ENCODE measurements at places on chromosomes 3 and 15.

DNA sequence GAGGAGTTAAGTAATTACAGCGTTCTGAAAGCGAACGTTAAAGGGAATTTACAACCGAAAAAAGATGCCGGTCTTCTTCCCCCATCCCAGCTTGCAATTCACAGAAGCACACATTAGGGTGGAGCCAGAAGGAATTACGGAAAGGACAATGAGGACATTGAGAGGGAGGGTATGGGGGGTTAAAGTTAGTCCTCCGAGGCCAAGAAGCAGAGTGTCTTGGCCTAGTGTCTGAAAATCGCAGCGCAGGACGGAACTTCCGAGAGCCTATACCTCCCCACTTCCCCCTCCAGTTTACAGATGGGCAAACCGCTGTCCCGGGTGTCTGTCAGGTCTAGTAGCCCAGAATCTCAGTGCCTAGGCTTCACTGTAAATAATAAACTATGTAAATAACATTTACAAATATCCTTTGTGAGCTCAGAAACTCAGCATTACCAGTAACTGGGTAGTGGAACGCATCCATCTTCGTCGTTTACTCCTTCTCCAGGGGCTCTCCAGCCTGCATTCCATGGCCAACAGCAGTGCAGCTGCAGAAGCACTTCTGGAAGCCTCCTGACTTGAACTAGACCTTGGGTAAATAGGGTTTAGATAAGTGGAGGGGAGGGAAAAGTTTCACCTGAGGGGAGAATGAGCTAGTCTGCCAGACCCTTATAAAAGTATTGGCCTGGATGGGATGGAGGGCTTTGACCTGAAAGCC lies 922 bp downstream of the ADPRH start:
- H3K36me3 ChIP-seq = no peaks in the 10 kb centered on the region
- no peaks in the 10 kb centered on the region for H3K4me1 ChIP-seq
- H3K4me3 ChIP-seq = no peak overlapping the region
- H3K27ac ChIP-seq = no peak overlapping the region
- no peaks in the 10 kb centered on the region for H3K27me3 ChIP-seq

DNA sequence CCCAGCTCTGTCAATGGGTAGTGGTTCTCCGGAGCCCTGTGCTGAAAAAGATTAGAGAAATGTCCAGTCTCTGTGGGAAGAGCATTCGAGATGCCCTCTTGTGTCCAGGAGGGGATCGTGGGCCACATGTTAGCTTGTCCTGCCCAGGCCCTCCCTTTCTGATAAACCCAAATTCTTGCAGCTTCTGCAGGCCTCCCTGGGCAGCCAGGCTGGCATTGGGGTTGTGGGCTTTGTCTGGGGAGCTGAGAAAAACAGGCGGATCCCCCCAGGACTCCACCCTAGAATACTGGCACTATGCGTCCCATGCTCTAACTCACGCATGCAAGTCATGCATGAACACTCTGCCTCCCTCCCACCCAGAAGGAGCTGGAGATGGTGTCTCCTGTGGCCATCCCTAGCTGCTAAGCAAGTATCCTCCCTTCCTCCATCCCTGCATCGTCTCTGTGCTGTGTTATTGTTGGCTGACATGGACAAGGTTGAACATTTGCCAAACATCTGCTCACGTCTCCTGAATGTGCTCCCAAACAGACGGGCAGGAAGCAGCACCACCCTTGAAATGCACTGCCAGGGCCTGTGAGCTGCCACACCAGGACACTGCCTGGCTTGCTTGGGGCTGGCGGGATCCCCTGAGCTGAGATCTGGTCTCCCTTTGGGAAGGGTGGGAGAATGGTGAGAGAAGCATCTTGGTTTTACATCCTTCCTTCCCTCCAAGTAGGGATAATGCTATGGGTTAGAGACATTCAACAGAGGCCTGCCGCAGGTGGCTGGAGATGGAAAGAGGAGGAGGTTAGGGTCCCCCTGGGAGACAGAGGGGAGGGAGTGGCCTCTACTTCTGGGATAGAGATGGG lies 26.5 kb downstream of the CFAP161 start:
- no peak overlapping the region for H3K4me3 ChIP-seq
- no peaks in the 10 kb centered on the region for H3K36me3 ChIP-seq
- DNase-seq = peak; percentile 64
- H3K27ac ChIP-seq = no peak overlapping the region
- H3K4me1 ChIP-seq = peaks cover 3% of the 10 kb centered on the region
- H3K27me3 ChIP-seq = no peaks in the 10 kb centered on the region

DNA sequence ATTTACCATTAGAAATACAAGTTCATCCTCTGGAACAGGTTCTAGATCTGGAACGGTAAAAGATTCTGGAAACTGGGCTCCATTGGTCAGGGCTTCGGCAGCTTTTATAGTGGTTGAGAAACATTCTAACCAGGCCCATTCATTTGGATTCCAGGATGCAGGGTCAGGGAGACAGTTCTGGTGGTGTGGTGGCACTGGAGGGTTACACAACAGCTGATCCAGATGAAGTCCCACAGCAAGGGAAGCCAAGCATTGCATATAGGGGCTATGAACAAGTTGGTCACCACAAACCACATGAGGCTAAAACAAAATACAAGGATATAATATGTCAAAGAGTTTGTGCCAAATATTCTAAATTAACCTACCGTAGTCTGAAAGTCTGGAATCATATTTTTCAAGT lies 43.0 kb downstream of the FBXL22 start:
- no peak for DNase-seq
- no peak overlapping the region for H3K4me3 ChIP-seq
- H3K27me3 ChIP-seq = no peaks in the 10 kb centered on the region

DNA sequence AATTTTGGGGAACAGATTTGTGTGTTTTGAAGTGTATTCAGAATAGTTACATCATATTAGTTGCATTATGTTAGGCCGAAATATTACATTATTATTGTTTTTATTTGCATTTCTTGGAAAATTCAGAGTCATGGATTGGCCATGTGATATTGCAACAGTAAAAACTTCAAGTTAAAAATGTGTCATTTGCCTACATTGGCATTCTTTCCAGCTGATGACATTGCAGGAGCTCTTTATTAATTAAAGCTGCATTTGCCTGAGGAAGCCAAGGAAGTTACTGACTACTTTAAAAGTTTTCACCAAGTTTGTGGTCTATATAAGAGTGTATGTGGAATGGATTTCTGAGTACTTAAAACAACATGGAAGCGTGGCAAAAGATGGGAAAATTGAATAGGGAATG lies 726.4 kb upstream of the SGO1 start:
- no peaks in the 10 kb centered on the region for H3K36me3 ChIP-seq
- no peaks in the 10 kb centered on the region for H3K4me1 ChIP-seq
- H3K27me3 ChIP-seq = no peaks in the 10 kb centered on the region
- H3K27ac ChIP-seq = no peak overlapping the region

DNA sequence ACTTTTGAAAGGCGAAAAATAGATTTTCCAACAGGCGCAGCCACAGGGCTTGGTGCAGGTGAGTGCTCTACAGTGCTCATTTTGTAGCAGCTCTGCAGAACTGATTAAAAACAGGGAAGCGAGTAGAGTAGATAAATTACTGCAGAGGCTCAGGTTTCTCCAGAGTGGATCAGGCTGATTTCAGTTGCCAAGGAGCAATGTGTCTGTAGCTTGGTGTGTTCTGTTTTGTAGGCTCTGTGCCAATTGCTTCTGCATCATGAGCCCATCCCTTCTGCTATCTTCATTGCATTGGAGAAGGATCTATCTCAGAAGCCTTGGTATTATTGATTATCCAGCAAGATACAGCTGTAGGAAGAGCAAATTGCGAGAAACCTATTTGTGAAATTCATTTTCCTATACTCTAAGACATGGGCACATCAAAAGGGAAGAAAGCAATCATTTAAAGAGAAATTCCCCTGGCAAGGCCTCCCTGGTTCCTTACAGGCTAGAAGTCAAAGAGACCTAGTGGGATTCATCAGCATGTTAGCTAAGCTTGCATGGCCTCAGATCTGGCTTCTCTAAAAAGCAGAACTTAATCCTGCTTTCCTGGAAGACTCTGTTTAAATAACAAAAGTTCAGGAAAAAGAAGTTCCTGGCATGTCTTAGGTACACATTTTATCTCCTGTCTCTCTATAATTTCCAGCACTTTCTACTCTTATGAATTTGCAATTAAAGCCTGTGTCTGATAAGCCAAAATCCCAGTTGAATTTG lies 432.4 kb upstream of the ATP10A start:
- DNase-seq = no peak
- no peak overlapping the region for H3K27ac ChIP-seq
- H3K4me1 ChIP-seq = no peaks in the 10 kb centered on the region
- no peak overlapping the region for H3K4me3 ChIP-seq

DNA sequence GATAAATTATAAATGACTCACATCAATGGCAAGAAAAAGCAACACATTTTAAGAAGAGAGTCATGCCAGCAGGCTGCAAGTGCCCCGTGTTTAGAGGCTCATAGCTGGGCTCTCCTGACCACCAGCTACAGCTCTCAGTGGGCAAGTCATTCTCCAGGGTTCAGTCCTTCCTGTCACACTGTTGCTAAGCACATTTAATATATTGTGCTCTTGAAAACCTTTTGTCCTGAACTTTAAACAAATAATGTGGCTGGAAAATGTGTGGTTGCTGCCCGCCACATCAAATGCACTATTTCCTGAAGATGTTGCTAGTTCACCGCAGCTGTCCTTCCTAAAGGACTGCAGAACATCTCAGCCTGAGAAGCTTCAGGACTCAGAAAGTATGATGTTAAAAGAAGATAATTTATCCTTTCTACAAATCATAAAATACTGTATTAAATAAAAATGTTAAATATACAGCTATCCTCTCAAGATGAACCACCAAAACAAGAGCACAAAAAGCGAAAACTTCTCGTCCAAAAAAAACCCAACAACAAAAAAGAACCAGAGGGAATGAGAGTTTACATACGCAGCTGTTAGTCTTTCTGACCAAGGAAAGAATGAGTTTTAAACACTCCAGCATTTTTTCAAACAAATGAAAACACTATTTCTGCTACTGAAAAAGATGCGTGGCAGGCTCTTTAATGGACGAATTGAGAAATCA lies 951 bp downstream of the TARS3 start:
- H3K4me3 ChIP-seq = peak overlapping the region; percentile 83
- H3K27me3 ChIP-seq = no peaks in the 10 kb centered on the region
- peaks cover 22% of the 10 kb centered on the region for H3K36me3 ChIP-seq
- H3K4me1 ChIP-seq = peaks cover 23% of the 10 kb centered on the region
- DNase-seq = peak; percentile 17

GRCh38 chr3:108127301-108127988 lies 36.6 kb upstream of the CD47 start:
- no peak overlapping the region for H3K27ac ChIP-seq
- no peak for DNase-seq
- H3K27me3 ChIP-seq = no peaks in the 10 kb centered on the region

GRCh38 chr15:75687486-75688277 lies 25.0 kb downstream of the CSPG4 start:
- H3K36me3 ChIP-seq = peaks cover 3% of the 10 kb centered on the region
- H3K4me1 ChIP-seq = no peaks in the 10 kb centered on the region
- H3K27ac ChIP-seq = no peak overlapping the region
- H3K27me3 ChIP-seq = no peaks in the 10 kb centered on the region

DNA sequence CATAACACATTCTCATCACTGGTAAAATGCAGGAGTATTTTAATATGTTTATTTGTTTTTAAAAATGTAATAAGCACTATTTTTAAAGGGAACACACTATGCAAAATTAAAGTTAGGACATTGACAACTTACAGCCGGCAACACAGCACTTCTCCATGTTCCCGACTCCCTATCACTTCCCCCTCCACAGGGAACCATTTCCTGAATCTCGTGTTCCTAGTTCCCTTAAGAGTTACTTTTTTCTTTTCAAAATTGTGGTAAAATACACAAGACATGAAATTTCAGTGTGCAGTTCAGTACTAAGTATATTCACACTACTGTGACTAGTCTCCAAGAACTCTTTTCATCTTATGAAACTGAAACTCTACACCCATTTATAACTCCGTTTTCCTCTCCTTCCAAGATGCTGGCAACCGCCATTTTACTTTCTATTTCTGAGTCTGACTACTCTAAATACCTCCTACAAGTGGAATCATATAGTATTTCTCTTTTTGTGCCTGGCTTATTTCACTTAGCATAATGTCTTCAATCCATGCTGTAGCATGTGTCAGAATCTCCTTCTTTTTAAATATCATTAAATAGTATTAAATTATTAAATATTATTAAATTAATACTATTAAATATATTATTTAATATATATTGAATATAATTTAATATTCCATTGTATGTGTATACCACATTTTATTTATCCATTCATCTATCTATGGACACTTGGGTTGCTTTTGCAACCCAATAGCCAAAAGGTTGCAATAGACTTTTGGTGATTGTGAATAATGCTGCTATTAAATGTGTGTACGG lies 25.9 kb upstream of the UBE2Q2 start:
- peak overlapping the region; percentile 56 for H3K4me3 ChIP-seq
- H3K36me3 ChIP-seq = no peaks in the 10 kb centered on the region
- DNase-seq = peak; percentile 66
- H3K27ac ChIP-seq = peak overlapping the region; percentile 39

DNA sequence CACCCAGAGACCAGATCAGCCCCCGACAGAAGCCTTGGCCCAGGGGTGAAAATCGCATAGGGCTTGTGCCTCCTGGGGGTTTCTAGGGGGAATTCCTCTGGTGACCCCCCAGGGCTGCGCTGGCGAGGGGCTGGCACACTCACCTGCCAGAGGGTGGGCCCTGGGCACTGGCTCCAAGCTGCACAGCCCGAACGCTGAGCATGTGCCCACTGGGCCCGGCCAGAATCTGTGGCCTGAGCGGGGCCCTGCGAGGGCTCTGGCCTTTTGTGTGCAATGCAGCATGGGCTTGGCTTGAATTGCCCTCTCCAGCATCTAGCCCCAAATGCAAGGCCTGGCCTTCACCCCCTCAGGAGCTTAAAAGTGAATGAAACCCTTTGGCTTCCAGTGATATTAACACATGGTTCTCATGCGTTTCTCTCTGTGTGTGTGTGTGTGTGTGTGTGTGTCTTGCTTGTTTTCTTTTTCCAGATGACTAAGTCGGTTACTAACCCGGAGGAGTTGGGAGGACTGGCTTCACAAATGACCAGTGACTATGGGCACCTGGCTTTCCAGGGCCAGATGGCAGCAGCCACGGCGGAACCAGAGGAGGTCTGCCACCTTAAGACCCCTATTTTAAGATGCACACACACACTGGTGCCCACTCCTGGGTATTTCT lies 259.1 kb upstream of the TPM1 start:
- H3K27ac ChIP-seq = no peak overlapping the region
- 0 out of 2 replicates have a peak, but pooled peaks cover 2% of the 10 kb centered on the region for H3K4me1 ChIP-seq
- H3K27me3 ChIP-seq = no peaks in the 10 kb centered on the region
- no peaks in the 10 kb centered on the region for H3K36me3 ChIP-seq
- H3K4me3 ChIP-seq = no peak overlapping the region
- no peak for DNase-seq

- no peaks in the 10 kb centered on the region for H3K36me3 ChIP-seq
- no peaks in the 10 kb centered on the region for H3K4me1 ChIP-seq
- no peak for DNase-seq
- no peaks in the 10 kb centered on the region for H3K27me3 ChIP-seq
- no peak overlapping the region for H3K27ac ChIP-seq
Measured at GRCh38 chr15:36596915-36597314, 17.5 kb downstream of the CDIN1 start.

GRCh38 chr3:136984837-136985236 lies 27.1 kb downstream of the IL20RB start:
- H3K27me3 ChIP-seq = no peaks in the 10 kb centered on the region
- H3K4me1 ChIP-seq = peaks cover 7% of the 10 kb centered on the region
- peak overlapping the region; percentile 36 for H3K27ac ChIP-seq
- H3K36me3 ChIP-seq = 0 out of 2 replicates have a peak, but pooled peaks cover 3% of the 10 kb centered on the region

Measured in SJCRH30 (cell line).